ENCODE measurements at places on chromosomes 3 and 15.

GRCh38 chr15:24880663-24881062 is 74.1 kb upstream of the SNRPN start:
- DNase-seq = no peak

GRCh38 chr3:57919987-57920386 is 88.2 kb upstream of the FLNB start:
- no peak for DNase-seq

DNA sequence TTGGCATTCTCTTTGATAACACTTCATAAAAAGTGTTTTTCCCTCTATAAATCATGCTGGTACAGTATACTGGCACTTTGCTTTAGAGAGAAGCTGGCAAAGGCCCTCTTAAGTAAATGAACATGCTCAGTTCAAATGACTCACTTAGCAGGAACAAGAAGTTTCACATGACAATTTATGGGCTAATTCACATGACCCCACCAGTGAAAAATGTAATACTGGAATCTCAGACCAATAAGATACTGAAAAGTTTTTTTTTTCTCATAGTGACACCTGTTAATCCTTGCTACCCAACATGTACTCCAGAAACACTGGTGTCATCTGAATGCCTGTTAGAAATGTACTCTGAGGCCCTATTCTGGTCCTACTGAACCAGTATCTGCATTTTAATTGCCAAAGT is 13.9 kb downstream of the BTBD1 start:
- no peak for DNase-seq

GRCh38 chr15:78618490-78618934 is 2.3 kb downstream of the CHRNA3 start:
- DNase-seq = peak; percentile 36

DNA sequence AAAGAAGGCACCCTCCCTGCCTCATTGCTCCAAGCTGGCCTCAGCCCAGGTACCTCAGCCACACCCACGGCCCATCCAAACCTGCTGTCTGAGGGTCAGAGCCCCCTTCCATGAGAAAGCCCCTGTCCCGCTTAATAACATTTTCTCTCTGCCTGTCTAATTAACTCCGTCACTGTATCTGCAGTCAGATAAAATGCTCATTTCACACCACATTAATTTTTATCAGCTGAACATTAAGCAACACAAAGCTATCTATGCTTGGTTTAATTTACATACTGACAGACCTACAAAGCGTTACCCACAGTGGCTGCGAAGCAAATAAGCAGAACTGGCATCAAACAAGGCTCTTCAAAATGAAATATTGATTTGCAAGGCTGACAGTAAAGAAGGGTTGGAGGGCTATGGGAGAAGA is 309.8 kb upstream of the ICE2 start:
- DNase-seq = no peak

All from DMS 273 treated with DMSO at 0.1 percent for 48 hours (cell line).